ENCODE measurements at places on chromosomes 1 and 21.

- no peak for DNase-seq
These were observed 54.7 kb upstream of the MPC2 start for GRCh38 chr1:167991546-167991945.

DNA sequence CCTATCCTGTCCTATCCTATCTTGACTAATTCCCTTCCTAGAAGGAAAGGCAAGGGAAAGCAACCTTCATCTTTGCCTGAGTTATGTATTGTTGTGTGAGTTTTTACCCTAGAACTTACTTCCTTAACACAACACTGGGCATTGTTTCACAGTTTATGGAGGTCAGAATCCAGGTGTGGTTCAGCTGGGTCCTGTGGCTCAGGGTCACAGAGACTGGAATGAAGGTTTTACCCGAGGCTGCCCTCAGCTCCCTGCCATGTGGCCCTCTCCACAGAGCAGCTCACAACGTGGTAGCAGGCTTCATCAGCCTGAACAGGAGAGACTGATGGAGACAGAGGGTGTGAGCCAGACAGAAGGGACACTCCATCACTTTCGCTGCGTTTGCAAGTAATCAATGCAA lies 140.5 kb downstream of the FCRL5 start:
- no peak for DNase-seq

DNA sequence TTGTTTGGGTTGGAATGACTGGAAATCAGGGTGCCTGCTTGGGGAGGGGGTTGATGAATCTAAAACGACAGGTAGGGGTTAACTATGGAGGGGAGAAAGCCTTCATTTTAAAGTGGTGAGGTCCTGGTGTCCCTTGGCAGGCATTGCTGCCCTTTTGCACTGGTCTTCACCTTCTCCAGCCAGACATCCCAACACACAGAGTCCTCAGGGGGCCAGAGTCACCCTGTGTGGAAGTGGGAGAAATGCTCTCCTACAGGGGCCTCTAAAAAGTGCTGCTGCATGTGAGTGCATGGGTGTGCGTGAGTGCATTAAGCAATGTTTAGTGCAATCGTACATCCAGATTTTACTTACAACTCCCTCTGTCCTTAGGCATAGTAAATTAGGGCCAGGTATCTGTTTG lies 39.0 kb downstream of the TEX35 start:
- DNase-seq, result no peak

DNA sequence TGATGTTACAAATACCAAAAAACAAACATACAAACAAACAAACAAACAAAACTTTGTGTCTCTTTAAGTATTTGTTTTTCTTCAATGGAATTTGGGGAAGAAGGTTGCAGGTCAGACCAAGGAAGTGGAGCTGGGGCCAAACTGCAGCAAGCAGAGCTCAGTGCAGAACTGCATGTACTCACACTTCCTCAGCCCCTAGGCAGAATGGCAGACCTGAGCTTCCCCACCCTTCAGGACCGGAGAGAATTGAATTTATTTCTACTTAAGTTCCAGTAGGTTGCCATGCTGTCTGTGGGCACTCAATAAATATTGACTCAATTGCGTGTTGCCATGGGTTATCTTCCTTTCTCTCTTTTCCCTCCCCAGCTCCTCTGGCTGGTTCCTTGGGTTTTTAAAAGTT lies 173.6 kb downstream of the PTGER3 start:
- DNase-seq, result peak; percentile 30

DNA sequence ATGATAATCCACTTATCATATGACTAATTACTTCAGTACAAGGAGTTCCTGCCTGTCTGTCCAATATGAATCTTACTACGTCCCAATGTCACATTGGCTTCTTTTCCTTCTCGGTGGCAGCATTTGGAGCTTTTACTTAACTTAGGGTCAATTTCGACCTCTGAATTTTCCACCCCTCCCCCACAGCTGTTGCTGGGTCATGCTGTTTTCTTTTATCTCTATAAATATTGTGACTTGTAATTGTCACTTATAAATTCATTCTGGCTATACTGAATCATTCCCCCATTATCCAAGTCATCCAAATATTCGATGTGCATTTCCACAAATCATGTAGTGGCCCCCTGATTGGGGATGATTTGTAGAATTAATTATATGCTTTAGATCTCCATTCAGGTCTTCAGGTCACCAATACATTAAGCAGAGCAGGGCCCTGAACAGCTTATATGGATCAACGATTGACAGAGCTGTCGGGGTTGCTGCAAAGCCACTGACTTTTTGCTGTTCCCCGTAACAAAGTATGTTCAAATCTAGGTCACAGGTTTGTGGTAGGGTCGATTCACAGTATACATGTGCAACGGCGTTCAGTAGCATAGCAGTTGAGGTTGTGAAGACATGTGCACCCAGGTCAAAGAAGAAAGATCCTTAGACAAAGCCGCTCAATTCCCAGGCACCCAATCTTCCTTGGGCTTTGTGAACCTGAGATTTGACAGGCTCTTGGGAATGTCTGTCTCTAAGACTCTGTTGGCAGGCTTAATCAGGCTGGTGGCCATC lies 18.3 kb upstream of the RNU1-4 start:
- DNase-seq, result no peak

DNA sequence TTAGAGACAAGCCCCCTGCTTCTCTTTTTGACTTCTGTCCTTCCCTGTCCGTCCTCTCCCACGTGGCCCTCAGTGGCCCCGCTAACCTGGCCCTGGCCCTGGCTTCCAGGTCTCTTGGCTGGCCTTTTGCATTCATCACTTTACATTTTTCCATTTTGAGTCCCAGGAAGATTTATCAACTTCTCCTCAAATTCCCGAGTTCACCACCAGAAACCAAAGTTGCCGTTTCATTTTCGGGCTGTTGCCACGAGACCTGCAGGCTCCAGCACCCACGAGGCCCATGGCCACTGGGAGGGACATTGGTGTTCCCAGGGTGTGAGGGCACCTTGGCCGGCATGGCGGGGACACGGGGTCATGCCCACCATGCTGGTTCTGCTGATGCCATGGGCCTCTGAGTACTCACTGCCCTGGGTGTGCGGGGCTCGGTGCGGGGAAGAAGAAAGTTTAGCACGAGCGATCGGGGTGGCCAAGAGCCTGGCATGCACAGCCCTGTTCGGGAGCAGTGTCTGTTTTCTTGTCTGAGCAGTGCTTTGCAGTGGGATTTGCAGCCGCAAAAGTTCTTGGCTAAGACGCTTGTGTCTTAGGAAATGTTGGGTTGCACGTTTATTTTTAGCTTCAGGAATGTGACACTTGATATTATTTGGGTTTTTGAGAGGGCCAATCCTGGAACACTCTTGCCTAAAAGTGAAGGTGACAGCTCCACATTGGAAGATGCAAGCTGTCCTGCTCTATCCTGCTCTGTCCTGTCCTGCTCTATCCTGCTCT lies 40.4 kb upstream of the ADARB1 start:
- no peak for DNase-seq

- no peak for DNase-seq
These were observed at the start of gene FMO2 for GRCh38 chr1:171185091-171185490. Gene FMO2, plus strand, starts transcription at chr1:171185300. Its CDS starts 414 bp downstream, at chr1:171185714.

DNA sequence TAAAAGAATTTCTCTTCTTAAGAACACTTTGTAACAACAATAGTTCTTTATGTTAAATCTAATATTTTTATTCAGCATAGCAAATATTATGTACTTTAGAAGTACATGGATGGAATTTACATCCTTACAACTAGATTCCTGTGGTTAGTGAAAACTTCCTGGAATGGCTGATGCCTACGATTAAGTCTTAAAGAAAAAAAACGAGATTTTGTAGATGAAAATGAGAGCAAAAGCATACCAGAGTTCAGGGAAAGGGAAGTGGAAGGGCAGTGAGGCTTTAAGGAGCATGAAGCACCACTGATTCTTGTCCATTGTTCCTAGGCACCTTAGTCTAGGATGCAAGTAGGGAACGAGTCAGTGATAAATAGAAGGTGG lies 26.7 kb downstream of the CFH start:
- no peak for DNase-seq

GRCh38 chr1:214548988-214549387 lies 2.4 kb downstream of the PTPN14 start:
- DNase-seq, result no peak

DNA sequence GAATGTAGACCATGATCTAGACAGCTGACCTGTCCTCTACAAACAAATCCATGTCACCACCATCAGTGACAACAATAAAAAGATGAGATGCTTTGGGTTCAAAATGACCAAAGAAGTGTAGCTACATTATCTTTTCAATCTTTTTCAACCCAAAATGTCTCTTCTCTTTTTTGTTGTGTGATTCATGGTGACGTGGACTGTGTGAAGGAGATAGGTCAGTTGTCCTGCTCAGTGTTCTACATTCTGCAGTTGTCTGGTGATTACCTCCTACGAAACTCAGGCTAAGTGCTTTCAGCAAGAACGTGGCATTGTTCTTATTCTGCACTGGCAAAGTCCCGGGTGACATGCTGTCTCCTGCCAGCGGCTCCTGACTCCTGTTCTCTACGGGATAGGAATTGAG lies 73.1 kb downstream of the PRKAB2 start:
- DNase-seq, result no peak

DNA sequence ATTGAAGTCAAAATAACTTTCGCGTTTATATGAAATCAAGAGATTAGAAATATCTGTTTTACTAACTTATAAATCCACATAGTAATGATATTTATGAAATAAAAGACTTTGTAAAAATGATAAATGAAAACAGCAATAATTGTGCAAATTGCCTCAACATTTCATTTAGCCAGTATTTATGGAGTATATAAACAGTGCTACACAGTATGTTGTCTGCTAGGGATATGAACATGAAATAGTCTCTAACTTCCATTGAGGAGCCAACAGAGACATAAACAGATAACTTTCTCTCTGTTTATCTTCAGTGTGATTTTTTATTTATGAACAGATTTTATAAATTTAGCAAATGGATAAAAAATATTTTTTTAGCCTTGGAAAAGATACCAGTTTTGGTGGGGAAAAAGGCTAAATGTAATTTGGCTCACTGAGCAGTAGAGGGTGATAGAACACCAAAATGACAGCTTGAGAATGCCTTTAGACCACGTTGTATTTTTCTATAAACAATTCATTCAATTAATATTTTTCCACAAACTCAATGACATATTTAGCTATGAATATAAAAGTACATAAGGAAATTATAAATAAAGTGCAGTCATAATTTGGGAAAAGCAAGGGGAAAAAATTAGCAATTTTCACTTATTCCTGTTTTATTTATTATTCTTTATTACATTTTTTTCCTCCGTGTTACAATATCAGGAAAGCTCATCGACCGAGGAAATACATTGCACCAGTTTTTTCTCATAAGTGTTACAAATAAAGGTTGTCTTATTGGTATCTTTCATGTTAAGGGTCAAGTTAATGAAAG lies 47.5 kb upstream of the EEIG2 start:
- no peak for DNase-seq

GRCh38 chr1:201660931-201661822 lies 122.2 kb downstream of the NAV1 start:
- no peak for DNase-seq

- peak; percentile 61 for DNase-seq
These were observed 89.5 kb upstream of the CD53 start for GRCh38 chr1:110783292-110783918.

GRCh38 chr1:101317590-101317989 lies 80.8 kb downstream of the S1PR1 start:
- DNase-seq, result no peak

GRCh38 chr1:110161849-110162248 lies 11.6 kb downstream of the SLC6A17 start:
- no peak for DNase-seq

GRCh38 chr1:70443739-70444138 lies 32.7 kb downstream of the CTH start:
- no peak for DNase-seq

DNA sequence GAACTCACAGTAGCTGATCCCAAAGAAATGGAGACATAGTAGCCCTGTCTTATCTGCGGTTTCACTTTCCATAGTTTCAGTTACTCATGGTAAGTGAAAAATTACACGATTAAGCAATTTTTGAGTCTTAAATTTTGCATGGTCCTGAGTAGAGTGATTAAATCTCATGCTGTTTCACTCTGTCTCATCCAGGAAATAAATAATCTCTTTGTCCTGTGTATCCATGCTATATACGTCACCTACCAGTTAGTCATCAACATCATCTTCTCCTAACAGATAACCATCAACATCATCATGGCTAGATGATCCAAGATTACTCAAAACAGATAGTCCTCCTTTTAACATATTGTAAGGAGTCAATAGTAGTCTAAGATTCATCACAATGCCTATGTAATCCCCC lies 1589.3 kb downstream of the BRINP3 start:
- DNase-seq, result no peak

GRCh38 chr1:164731161-164731876 lies 172.3 kb downstream of the PBX1 start:
- DNase-seq, result no peak

GRCh38 chr1:98565951-98566350 lies 95.6 kb upstream of the SNX7 start:
- no peak for DNase-seq

GRCh38 chr21:44084496-44085241 lies 22.5 kb upstream of the PWP2 start:
- no peak for DNase-seq

GRCh38 chr21:39384674-39385298 lies 35.9 kb upstream of the HMGN1 start:
- no peak for DNase-seq

- peak; percentile 64 for DNase-seq
These were observed 42.8 kb downstream of the CLDN14 start for GRCh38 chr21:36436829-36437744.

- no peak for DNase-seq
These were observed 51.0 kb downstream of the BACH1 start for GRCh38 chr21:29349702-29350101.

GRCh38 chr1:167984886-167985489 lies 48.1 kb upstream of the MPC2 start:
- no peak for DNase-seq

- DNase-seq, result no peak
These were observed 2.3 kb downstream of the FYB2 start for GRCh38 chr1:56816909-56817308.

DNA sequence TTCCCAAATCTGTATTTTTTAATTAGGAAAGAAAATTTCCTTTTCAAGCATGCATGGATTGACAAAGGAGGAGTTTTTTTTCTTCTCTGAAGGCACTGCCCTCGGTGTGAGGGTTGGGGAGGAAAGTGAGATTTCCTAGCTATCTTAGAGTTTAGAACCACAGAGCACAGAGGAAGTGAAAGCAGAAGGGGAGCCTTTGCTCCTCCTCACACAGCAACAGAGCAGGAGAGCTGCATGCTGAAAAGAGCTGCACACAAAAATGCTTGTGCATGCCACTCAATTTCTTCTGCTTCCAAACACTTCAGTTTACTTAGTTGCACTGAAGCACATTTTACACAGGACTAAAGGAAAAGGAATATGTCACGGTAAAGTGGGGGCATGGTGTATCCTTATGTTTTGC lies 308.1 kb downstream of the GPATCH2 start:
- no peak for DNase-seq

GRCh38 chr1:173714441-173714758 lies 381 bp upstream of the KLHL20 start:
- no peak for DNase-seq

DNA sequence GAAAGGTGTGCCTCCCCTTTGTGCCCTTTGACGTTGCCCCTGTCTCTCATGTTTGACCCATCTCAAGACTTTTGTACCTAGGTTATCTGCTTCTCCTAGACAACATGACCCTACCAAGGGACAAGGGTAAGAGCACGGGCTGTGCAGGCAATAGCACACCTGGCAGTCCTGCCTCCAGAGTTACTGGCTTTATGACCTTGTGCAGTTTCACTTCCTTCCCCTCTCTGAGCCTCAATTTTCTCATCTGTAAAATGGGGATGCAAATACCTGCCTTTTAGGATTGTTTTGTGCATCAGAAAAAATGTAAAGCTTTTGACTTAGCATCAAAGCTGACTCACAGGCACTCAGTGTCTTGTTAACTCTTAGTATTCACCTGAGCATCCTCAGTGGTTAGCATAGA lies 36.4 kb downstream of the ELK4 start:
- DNase-seq, result no peak
